Stimulated activated CD8-positive, alpha-beta memory T cell treated with anti-CD3 and anti-CD28 coated beads, Interleukin-15, amount 100 ng/mL, for 1 hour (primary cell): ENCODE measurements at places on chromosomes 2 and 18.

GRCh38 chr2:72828840-72829507 is 3.1 kb upstream of the EXOC6B start:
- no peak for DNase-seq

- DNase-seq: no peak
These were observed 27.9 kb upstream of the ODC1 start for GRCh38 chr2:10475811-10476660.

DNA sequence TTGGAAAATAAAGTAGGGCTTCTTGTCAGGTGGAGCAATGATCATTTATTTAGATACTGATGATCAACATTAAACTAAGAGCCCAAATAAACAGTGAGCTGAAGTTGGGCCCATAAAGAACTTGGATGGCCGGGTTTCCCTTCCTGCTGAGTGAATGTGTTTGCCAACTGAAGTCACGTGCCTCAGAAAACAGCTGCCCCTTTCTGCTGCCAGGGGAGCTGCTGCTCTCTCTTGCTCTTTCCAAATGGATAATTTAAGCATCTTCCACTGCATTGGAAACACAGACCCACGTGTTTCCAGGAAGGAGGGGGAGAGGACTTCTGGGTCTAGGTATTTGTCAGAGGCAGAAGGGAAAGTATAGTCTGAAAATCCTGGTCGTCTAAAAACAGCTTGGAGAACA is 22.9 kb upstream of the NCKAP5 start:
- no peak for DNase-seq

- no peak for DNase-seq
These were observed 192.3 kb downstream of the RNF144A start for GRCh38 chr2:7109533-7109885.
